Left renal pelvis (tissue), 4 donors: ENCODE measurements at places on chromosomes 2 and 18.

DNA sequence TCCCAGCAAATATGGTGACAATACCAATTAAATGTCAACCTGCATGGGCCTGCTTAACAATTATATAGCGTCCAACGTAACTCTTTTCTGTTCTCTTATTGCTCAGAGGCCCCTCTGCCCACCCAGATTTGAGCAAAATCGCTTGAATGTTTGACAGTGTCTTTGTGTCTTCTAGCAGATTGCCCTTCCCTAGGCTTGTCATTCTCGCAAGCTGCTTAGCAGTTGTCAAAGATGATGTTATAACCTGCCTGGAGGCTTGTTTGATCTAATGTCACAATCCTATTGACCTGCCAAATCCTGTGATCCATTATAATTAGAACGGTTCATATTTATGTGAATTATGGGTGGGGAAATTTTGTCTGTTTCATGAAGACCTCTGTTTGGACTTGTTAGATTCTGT lies 108.8 kb downstream of the FARSB start:
- no peak for DNase-seq

GRCh38 chr2:84888401-84889276 lies 7.8 kb upstream of the TRABD2A start:
- no peak for DNase-seq

DNA sequence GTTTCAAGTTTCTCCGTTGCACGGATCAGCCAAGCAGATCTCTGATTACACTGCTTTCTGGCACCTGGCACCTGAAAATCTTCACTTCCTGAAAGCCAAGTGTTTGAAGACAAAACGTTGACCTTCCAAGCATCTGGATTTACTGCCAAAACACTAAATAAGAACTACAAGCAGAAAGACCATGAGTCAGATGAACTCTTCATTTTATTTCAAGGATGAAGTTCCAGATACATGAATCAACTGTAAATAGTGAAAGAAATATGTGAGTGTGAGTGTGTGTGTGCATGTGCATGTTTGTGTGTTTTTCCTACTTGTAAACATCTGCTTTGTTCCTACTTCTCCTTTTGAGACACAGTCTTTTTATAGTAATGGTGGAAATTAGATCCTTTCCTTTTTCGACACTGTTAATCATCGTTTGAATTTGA lies 60.0 kb upstream of the DTNA start:
- DNase-seq, result no peak

DNA sequence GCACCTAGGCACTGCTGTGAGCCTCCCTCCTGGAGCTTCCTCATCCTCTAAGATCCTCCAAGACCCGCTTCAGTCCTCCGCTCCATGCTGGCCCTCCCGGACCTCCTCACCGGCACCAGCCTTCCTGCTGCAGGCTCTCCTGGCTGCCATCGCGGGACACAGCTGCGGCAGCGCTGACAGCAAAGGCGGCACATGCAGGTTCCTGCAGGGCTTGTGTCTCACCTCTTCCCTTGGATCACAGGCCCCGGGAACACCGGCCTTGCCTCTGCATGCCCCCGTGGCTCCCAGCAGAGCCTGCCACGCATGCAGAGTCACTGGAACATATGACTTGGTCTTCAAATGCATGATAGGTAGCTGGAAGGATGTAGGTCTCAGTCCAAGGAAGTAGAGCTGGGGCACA lies 67.2 kb downstream of the PTGR3 start:
- DNase-seq, result no peak

- no peak for DNase-seq
These were observed 16.5 kb downstream of the SGPP2 start for GRCh38 chr2:222440673-222441422.

DNA sequence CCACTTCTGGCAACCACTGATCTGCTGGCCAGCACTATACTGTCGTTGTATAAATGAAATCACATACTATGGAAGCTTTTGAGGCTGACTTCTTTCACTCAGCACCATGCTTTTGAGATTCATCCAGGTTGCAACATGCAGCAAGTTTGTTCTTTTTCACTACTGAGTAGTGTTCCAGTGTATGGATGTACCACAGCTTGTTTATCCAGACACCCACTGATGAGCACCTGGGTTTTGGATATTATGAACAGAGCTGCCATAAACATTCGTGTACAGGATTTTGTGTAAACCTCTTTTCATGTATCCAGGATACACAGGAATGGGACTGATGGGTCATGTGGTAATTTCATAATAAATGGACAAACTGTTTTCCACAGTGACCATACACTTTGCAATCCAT lies 10.7 kb downstream of the ERCC3 start:
- no peak for DNase-seq

- DNase-seq, result no peak
These were observed 83.4 kb downstream of the EHD3 start for GRCh38 chr2:31317396-31317795.

DNA sequence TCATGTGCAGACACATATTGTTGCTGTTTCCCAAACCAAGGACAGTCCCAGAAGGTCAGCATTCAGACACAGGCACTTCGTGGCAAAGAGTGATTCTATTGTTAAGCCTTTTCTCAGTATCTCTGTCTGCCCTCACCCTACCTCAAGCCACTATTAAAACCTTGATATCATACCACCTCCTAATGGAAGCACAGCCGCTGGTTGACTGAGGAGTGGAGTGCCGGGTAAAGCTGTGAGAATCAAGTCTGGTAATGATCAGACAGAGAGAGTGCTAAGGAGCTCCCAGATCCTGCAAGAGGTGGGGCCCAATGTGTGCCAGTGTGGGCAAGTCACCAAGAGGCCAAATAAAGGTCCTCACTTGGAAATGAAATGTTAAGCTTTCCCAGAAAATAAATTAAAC lies 819.5 kb downstream of the BCL11A start:
- DNase-seq, result no peak

- no peak for DNase-seq
These were observed 31.1 kb upstream of the LTBP1 start for GRCh38 chr2:32915694-32916093.

DNA sequence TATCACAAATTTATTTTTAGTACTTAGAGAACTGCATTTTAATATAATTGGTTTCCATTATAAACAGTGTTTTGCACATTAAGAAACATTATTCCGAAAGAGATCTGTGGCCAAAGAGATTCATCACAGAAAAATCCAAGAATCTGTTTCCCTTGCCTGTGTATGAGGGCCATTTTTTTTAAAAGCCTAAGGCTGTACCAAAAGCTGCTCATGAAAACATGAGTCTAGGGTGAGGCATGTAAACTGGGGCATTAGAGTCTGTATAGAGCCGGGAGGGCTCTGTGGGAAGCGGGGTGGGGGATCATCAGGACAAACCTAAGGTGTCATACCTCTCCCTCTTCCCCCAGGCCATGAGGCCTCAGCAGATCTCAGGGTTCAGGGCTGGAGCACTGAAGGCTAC lies 223.8 kb downstream of the FBXO15 start:
- no peak for DNase-seq

GRCh38 chr18:45228796-45229388 lies 386.4 kb upstream of the SLC14A2 start:
- no peak for DNase-seq

DNA sequence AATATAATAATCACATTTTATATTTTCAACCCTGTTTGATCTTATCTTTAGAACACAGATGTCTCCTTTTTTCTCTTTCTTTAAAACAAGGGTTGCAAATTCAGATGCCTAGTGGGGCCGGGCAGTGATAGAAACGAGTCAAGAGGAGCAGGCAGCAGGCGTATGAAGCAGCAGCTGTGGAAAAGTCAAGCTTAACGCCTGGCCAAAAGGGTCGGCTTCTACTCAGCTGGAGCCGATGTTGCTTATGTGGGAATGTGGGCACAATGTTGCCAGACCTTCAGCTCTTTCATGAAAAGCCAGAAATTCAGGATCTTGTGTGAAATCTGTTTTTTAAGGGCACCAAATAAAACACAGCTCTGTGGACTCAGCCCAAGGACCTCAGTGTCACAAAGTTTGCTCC lies 642.7 kb downstream of the ARHGAP15 start:
- no peak for DNase-seq

DNA sequence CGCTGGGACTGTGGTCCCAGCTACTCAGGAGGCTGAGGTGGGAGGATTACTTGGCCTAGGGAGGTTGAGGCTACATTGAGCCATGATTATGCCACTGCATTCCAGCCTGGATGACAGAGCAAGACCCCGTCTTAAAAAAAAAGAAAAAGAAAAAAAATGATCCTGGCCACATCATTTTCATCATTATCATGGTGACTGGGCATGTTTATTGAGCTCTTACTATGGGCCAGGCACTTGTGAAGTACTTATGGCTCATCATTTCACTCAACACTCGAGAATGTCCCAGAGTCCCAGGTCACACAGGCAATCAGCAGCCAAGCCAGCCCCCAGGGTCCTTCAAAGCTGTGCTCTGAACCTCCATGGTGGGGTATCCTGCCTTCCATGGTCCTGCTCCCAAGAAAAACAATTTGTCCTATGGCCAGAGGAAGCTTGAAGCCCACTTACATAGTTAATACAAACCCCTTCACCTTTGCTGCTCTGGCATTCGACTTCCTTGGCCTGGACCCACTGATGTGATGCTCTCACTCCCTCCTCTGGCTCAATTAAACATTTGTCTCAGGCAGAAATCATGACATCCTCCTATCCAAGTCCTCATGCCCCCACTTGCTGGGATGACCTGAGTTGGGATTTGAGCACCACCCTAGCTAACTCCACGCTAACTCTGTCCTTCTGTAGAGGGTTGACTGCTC lies 3.8 kb upstream of the CNNM4 start:
- DNase-seq, result no peak

DNA sequence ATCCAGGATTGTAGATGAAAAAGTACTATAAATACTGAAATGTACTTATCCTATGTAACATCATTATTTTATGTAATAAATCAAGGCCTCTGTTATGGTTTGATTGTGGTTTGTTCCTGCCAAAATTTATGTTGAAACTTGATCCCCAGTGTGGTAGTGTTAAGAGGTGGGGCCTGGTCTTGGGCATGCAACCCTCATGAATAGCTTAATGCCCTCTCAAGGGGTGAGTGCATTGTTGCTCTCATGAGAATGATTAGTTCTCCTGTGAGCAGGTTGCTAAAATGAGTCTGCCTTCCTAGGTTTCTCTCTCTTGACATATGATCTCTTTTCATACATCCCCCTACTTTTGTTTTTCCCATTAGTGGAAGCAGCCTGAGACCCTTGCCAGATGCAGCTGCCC lies 915.4 kb downstream of the TSN start:
- no peak for DNase-seq

DNA sequence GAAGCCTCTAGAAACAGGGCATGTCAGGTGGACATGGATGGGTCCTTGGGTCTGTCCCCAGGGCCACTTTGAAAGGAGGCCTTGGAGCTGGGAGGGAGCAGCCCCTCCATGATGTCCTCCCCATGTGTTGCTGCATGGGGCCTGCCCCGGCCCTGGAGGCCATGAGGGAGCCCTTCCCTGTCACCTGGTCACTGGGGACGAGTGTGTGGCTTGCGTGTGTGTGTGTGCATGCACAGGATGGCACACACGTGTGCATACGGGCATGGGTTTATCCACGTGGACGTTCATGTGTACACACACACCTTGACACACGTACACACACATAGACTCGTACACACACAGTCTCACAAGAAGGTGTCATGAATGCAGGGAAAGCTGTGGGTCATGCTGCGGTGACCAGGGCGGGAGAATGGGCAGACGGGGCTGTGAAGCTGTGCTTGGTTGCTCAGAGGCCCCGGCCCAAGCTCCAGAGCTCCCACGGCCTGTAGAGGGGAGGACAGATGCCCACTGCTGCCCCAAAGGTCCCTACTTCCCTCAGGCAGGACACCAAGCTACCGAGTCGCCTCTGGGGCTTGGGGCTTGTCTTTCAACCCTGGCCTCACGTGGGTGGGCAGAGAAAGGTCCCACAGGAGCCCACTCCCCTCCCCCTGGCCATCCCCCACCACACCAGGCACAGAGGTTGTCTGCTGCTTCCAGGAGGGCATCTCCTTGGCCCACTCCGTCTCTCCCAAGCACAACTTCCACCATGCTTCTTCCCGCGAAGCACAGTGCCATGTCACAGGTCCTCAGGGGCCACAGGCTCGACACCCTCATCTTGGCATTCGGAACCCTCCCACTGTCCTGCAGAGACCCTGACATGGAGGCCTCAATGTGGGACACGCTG lies 42.3 kb upstream of the GPC1 start:
- DNase-seq, result no peak

- DNase-seq, result no peak
These were observed 34.3 kb downstream of the CCDC68 start for GRCh38 chr18:54924948-54925347.

- no peak for DNase-seq
These were observed 15.7 kb downstream of the XDH start for GRCh38 chr2:31398881-31399280.

GRCh38 chr2:180367815-180368214 lies 360.7 kb upstream of the CWC22 start:
- DNase-seq, result no peak

- DNase-seq, result no peak
These were observed 362.5 kb downstream of the ERBB4 start for GRCh38 chr2:212176151-212176550.
